ENCODE measurements at places on chromosomes 11 and 22.

- DNase-seq, result no peak
These were observed 84.4 kb upstream of the SEPTIN5 start for GRCh38 chr22:19629720-19630419.

GRCh38 chr11:17687946-17688670 lies 31.3 kb upstream of the MYOD1 start:
- no peak for DNase-seq

- DNase-seq, result no peak
These were observed 22.2 kb downstream of the SGSM3 start for GRCh38 chr22:40392618-40393017.

GRCh38 chr22:17339095-17339693 lies 30.1 kb upstream of the CECR2 start:
- DNase-seq, result peak; percentile 57

GRCh38 chr11:38791346-38791961 lies 2193.4 kb upstream of the RAG2 start:
- DNase-seq, result peak; percentile 12

DNA sequence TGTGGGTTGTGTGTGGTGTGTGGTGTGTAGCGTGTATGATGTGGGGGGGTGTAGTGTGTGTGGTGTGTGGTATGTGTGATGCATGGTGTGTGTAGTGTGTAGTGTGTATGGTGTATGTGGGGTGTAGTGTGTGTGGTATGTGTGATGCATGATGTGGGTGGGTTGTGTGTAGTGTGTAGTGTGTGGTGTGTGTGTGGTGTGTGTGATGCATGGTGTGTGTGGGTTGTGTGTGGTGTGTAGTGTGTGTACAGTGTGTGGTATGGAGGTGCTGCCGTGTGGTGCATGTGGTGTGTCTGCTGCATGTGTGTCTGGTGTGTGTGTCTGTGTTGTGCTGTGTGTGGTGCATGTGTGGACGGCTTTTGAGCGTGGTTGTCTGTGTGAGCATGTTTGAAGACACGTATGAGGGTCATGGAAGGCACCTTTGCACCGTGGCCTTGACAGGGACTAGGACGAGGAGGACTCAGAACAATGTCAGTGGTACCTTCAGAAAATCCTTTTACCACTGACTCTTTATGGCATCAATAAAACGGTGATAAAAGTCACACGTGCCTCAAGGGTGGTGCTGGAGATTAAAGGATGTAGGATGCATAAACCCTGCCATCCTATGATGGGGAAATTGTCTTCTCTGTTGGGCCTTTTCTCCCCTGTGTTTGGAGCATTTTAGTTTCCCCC lies 328.7 kb upstream of the B3GAT1 start:
- DNase-seq, result no peak

- no peak for DNase-seq
These were observed 723 bp upstream of the SCUBE1 start for GRCh38 chr22:43343670-43344519.

GRCh38 chr11:130407978-130408377 lies 20.4 kb downstream of the ADAMTS8 start:
- peak; percentile 90 for DNase-seq

GRCh38 chr11:5225480-5225871 lies 1.4 kb downstream of the HBB start:
- no peak for DNase-seq

- DNase-seq, result no peak
These were observed 41.2 kb upstream of the PAK1 start for GRCh38 chr11:77515063-77515462.

DNA sequence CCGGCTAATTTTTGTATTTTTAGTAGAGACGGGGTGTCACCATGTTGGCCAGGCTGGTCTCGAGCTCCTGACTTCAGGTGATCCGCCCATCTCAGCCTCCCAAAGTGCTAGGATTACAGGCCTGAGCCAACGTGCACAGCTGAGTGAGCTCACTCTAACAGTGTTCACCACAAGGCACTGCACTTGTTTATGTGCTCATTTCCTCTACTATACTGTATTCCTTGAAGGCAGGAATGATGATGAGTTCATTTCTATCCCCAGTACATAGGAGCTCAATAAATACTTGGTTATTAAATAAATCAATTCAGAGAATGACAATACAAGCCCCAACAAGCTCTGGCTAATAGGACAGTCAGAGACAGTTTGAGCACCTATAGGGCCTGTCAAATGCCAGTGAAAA lies 29.1 kb downstream of the ALG8 start:
- peak; percentile 72 for DNase-seq

- no peak for DNase-seq
These were observed 1133.4 kb upstream of the CCDC90B start for GRCh38 chr11:84419616-84420015.

GRCh38 chr22:36773935-36774334 lies 2.0 kb downstream of the IFT27 start:
- DNase-seq, result peak; percentile 33

DNA sequence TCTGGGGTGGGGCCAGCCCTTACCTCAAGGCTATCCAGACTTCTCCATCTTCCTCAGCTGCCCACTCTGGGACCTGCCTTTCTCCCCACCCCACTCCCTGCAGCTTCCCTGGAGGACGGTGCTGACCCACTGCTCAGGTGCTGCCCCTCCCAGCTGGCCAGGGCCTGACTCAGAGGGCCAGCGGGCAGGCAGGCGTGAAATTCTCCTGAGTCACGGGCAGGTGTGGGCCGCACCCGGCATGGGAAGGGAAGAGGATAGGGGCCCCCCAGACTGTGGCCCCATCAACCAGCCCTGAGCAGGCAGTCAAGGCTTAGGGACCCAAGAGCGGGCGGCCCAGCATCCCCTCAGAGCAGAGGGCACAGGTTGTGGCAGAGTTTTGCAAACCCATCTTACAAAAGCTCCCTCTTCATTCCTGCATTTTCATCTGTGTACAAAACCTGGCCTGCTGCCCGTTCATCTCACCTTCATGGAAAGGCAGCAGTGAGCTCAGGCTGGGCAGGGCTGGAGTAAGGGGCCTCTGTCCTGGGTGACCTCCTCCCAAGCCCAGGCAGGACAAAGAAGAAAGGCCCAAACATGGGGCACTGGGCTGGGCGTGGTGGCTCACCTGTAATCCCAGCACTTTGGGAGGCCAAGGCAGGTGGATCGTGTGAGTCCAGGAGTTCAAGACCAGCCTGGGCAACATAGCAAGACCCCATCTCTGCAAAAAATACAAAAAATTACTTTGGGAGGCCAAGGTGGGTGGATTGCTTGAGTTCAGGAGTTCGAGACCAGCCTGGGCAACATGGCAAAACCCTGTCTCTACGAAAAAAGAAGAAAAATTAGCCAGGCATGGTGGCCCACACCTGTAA lies 6.1 kb downstream of the RHOD start:
- peak; percentile 84 for DNase-seq

DNA sequence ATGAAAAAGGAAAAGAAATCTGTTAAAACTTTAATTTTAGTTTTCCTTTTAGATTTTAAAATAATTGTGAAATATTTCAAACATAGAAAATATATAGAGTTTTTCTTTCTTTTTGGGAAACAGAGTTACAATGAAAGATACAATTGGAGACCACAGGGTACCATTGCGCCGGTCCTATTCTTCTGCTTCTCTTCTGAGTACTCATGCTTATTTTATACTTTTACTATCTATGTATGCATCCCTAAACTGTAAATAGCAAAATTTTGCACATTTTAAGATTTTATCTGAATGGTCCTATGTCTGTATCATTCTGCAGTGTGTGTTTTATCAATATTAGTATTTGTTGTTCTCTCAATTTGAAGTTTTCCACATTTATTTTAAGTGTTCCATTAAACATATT lies 65.0 kb downstream of the EHF start:
- no peak for DNase-seq

DNA sequence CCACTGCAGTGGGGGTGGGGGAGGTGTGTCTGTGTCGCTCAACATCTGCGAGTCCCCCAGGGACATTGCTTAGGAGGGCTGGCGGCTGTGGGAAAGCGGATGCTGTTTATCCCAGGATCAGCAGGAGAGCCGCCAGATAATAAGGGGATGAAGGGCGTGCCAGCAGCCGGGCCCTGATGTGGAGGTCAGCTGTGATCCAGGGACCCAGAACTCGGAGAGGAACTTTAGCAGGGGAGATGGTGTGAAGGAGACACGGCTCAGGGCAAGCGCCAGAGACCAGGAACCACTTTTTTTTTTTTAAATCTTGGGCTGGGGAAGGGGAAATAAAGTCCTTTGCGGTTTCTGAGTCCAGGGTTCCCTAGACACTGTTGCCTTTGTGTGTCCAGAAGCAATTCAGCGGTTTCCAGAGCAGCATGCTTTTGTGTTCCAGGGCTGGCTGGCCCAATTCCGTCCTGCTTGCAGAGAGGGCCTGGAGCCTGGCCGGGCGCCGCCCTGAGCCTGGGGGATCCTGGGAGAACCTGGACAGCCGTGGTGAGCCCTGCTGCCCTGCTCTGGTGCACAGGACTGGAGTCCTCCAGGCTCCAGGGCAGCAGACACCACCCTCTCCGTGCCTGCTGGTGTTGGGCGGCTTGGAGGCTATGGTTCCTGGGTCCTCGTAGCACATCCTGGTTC lies at the start of gene GRAMD4:
Gene GRAMD4, plus strand, starts transcription at position 557 of the 672 bp plus-strand sequence. CDS start 6,414 bp downstream, outside the sequence.
- no peak for DNase-seq

DNA sequence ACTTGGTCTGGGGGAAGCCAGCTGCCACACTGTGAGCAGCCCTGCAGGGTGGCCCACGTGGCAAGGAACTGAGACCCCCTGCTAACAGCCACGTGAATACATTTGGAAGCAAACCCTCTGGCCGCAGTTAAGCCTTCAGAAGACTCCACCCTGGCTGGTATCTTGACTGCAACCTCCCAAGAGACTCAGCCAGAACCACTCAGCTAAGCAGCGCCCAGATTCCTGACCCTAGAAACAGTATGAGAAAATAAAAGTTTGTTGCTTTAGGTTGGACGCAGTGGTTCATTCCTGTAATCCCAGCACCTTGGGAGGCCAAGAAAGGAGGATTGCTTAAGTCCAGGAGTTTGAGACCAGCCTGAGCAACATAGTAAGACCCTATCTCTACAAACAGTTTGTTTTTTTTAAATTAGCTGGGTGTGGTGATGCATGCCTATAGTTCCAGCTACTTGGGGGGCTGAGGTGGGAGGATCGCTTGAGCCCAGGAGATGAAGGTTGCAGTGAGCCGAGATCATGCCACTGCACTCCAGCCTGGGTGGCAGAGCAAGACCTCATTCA lies 8.7 kb downstream of the ZMAT5 start:
- no peak for DNase-seq

DNA sequence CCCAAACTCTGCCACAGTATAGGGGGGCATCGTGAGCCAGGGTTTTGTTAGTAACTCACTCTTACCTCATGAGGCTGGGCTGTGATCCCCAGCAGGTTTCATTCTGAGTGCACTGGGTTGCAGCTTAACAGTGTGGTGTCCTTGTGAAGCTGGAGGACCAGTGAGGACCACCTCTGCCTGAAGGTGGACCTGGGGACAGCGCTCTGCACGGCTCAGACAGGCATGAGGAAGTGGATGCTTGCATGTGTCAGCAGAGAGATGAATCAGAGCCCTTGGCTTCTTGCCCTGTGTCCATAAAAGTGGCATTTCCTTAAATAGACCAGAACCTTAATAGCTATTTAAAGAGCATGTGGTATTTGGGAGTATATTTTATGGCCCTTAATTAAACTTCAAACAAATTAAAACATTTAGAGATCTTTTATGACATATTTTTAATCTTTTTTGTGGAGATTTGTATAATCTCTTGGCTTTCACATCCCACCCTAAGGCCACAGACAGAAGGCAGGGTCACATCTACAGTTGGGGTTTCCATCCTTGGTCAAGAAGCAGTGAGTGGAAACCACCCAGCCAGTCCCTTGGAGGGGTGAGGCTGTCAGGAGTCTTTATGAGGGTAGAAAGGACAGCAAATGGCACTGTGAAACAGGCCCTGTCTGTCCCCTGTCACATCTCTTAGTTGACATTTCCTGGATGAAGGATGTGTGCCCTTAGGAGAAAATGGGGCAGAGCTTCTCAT lies 24.8 kb upstream of the ADORA2A start:
- peak; percentile 61 for DNase-seq

- peak; percentile 62 for DNase-seq
These were observed 156.4 kb upstream of the PITPNB start for GRCh38 chr22:28075358-28075981.

GRCh38 chr11:18463439-18463838 lies 7.8 kb downstream of the LDHAL6A start:
- DNase-seq, result no peak

DNA sequence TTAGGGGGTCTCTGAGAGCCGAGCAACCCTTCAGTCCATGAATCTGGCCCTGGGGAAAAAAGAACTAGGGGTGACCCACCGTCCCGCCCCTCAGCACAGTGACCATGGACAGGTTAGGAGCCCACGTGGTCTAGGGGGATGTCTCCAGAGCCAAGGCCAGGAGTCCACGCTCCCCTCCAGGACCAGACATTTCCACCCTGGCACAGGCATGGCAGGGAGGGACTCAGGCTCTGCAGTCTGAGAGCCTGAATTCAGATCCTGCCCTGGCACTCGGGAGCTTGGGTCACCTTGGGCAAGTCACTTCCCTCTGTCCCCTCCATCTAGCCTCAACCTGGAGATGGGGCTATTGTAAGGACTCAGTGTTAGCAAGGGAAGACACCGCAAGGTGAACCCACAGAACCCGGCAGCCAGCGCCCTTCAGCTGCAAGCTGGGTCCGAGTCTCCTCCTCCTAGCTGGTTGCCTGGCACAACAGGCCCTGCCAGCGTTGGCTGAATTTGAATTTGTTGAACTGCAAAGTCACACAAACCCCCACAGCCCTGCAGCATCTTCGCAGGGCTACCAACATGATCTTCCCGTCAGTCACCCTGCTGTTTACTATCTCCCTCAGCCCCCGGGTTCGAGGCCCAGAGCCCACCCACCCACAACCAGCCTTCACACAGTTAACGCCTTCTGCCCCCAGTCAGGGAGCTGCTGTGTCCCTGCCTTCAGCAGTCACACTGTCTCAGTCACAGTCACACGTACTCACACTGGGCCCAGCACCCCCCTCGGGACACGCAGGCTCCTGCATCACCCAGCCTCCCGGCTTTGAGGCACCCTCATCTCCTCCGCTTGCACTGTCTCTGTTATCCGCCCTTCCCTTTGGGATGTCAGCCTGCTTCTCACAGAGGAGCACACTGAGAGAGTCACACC lies 603 bp upstream of the PDGFB start:
- no peak for DNase-seq

Data from foreskin keratinocyte (primary cell).